Activated CD4-positive, alpha-beta T cell treated with anti-CD3 and anti-CD28 coated beads for 24 hours (primary cell): ENCODE measurements at places on chromosomes 4 and X.

GRCh38 chr4:97978791-97979488 lies 164.3 kb downstream of the STPG2 start:
- DNase-seq, result no peak

DNA sequence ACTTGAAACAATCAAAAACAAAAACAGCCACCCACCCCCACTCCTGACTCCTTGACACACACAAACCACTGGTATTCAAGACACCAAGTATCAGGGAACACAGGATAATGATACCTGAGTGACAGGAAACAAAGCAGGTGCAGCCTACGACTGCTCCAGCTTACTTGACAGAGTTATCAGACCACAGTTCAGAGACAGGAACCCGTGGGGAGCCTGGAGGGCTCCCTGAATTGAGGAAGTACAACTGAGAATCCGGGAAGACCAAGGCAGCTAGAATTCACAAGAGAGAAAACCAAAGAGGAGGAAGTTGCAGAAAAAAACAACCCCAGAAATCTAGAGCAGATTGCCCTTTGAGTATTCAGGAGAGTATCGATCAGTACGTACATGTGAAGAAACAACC lies 20.5 kb downstream of the COMMD8 start:
- DNase-seq, result no peak

DNA sequence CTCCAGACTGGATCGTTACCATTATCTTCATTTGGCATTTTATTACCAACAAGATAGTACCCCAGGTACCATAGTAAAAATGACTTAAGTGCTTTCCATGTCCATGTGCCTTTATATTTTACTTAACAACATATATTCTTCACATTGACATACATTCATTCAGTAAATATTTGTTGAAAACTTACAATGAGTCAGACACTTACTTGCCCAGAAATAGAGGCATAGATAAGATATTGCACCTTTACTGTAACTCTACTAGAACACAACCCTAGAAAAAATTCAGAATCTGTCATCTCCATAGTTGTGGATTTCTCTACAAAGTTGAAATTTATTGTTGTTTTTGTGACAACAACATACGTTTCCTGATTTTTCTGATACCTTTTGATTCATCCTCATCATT lies 640.6 kb downstream of the RPA4 start:
- DNase-seq, result no peak

DNA sequence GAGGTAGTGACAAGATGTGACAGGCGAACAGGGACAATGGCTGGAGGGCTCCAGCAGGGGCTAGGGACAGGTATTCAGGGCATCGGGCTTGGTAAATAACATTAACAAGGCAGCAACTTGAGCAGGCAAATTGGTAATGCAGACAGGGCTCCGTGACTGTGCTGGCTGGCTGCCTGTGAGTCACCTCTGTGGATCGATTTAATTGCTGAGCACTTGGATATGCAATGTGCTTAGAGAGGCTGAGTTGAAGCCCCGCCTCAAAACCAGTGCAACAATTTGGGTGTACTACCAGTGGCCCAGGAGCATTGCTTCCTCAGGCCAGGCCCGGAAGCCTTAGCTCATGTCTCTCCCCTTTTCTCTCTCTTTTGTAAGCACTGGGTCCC lies 19.5 kb downstream of the CNGA2 start:
- DNase-seq, result no peak

DNA sequence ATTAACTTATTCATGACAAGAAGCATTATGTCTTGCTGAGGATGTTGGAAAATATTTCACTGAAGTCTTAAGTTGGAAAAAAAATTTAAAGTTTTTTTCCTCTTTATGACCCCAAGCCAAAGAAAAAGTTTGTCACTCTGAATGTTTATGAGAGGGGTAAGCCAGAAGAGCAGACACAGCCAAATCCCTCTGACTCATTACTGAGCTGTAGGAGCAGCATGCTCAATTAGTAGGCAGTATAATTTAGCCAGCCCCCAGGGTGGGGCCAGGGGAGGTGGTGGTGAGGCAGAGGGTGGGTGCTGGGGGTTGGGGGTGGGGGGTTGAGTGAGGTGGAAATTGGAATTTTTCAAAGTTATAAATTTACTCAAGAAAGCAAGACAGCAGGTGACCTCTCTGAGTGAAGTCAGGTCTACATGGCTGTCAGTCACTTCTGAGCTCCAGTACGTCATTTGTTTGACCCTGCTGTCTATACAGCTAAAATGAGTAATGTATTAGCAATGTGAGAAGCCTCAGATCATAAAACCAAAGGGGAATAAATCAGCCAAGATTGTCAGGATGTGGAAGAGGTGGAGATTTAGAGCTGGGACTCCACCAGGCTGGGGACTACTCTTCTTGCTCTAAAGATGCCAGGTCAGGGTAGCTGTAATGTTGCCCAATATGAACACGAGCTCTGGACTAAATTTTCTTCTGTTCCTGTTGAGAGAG lies 98.8 kb upstream of the NDP start:
- no peak for DNase-seq
